ENCODE measurements at places on chromosomes 3 and 15.

DNA sequence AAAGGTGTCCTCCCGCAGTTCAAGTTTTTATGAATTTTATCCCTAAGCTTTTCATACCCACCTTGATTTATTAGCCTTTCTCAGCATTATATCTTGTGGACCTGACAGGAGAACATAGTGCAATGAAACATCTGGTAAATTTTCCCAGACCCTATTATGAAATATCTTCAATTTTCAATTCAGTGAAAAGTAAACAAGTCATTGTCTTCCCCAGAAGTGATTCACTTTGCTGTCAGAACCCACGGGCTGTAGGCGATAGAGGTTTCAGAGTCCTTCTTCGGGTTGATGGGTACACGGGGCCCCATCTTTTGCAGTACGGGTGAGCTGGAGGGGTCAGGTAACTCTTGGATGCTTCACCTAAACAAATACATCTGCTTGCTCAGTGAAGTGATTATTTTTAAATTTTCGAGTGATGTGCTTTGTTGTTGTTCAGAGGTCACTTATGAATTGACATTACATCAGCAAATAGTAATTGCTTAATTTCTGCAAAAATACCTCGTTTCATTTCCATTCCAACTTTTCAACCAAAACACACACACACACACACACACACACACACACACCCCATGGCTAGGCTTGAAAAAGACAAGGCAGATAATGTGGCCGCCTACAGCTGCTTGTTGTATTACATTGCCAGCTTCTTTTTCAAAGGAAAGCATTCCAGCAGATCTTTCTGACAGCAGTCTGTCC is 102.9 kb downstream of the SEMA6D start:
- peak; percentile 50 for DNase-seq

- DNase-seq: no peak
These were observed 181.8 kb downstream of the RYR3 start for GRCh38 chr15:33492434-33493052.

GRCh38 chr15:52368402-52368801 is 72.8 kb upstream of the MYO5C start:
- no peak for DNase-seq

- DNase-seq: no peak
These were observed 28.5 kb upstream of the MYO5C start for GRCh38 chr15:52324109-52324508.

DNA sequence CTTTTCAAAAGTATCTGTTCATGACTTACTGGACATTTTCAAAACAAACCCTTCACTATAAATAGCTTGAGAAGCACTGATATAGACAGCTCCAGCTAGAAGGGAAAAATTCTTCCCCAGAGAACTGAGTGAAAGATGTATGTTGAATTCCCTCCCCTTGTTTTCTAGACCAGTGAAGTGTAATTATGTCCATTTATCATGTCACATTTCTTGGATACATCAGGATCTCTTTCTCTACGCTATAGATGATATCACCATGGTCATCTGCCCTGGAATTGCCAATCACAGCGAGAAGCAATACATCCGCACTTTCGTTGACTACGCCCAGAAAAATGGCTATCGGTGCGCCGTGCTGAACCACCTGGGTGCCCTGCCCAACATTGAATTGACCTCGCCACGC is 66.3 kb downstream of the RLBP1 start:
- DNase-seq: no peak

DNA sequence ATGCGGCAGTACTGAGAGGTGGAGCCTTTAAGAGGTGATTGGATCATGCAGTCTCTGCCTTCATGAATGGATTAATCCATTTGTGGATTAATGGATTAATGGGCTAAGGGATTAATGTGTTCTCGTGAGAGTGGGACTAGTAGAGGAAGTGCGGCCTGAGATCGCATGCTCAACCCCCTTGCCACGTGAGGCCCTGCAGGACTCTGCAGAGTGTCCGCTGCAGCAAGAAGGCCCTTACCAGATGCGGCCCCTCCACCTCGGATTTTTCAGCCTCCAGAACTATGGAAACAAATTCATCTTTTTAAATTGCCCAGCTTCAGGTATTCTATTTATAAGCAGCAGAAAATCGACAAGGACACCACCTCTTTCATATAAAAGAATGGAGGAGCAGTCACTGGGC is 148.8 kb downstream of the TPRA1 start:
- no peak for DNase-seq

DNA sequence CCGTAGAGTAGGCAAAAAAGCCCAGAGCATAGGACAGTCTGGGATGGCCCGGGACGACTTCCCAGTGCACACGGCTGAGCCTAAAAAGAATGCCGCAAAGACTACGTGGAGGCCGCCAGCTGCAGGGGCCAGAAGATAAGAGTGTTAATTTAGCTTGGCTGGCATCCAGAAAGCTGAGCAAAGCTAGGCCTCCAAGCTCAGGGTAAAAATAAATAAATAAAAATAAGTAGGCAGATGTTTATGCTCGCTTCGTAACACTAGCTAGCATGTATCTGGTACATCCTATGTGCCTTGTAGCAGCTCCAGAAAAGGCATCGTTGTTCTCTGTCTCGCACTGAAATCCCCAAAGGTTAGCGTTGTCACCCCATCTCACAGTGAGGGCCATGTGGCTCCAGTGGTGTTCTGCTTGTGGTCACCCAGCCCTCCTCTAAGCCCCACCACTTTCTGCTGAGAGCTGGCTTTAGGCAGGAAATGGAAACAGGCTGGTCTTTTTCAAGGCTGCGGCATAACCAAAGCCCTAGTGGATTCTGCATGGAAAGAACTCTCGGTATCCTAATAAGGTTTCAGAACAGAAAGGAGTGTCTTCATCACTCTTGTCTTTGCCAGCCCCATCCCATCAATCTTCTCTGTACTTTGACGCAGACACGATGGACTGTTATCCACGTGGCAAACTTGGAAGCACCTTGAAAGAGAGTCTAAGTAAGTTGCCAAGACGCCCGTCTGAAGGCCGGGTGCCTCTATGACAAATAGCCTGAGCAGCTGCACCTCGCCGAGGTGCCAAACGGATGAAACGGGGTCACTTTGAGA is 58.1 kb upstream of the MEF2A start:
- no peak for DNase-seq

GRCh38 chr3:59611649-59612443 is 562.0 kb upstream of the CFAP20DC start:
- DNase-seq: no peak

DNA sequence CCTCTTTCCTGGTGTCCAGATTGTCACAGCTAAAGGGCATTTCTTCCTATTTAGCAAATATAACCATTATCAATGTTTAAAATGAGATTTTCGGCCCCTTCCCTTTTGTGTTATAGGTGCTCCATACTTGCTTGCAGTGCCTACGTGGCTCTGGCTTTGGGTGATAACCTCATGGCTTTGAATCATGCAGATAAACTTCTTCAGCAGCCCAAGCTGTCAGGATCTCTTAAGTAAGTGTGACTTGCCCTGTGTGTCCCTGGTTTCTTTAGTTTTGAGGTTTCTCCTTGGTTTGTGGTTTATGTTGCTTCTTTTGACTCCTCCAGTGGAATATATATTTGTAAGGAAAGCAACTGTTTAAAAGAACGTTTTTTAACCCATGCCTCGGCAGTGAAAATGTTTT is 58.5 kb upstream of the TRIM71 start:
- no peak for DNase-seq

DNA sequence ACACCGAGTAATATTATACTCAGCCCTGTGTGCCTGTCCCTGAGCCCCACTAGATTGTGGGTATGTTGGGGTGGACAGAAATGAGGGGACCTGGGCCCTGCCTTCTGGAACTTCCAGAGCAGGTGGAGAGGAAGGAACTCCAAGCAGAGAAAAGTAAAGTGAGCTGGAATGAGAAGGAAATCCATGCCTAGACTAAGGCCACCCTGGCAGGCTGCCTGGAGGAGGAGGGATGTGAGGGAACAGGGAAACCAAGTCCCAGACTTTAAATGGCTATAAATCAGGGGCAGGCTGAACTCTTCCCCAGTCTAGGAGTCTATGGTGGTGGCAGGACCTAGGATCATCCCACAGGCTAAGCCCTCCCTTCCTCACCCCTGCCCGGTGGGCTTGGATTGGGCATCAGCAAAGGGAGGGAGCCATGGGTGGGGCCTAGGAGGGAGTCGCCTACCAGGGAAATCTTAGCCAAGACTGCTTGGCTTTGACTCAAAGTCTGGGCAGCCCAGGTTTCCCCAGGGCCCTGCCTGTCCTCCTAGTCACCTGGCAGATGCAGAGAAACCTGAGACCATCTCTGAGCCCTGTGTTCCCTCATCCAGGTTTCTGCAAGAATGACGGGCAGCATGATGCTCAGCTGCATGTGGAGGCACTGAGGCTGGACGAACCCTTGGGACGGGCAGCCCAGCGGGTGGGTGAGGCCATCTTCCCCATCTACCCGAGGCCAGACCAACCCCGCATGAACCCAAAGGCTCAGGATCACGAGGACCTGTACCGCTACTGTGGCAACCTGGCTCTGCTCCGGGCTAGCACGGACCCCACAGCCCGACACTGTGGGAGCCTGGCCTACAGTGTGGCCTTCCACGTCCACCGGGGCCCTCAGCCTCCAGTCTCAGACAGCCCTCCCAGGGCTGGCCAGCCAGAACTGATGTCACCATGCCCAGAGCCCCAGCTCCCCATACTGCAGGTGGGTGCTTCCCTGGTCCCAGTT is 15.6 kb upstream of the STRA6 start:
- no peak for DNase-seq

- DNase-seq: no peak
These were observed 225.1 kb downstream of the NTRK3 start for GRCh38 chr15:88031461-88031860.

GRCh38 chr3:127442506-127442905 is 148.0 kb downstream of the TPRA1 start:
- DNase-seq: no peak

GRCh38 chr3:144821583-144821982 is 850.0 kb downstream of the DIPK2A start:
- peak; percentile 85 for DNase-seq

GRCh38 chr15:73972984-73973682 is 19.0 kb downstream of the STOML1 start:
- peak; percentile 68 for DNase-seq

DNA sequence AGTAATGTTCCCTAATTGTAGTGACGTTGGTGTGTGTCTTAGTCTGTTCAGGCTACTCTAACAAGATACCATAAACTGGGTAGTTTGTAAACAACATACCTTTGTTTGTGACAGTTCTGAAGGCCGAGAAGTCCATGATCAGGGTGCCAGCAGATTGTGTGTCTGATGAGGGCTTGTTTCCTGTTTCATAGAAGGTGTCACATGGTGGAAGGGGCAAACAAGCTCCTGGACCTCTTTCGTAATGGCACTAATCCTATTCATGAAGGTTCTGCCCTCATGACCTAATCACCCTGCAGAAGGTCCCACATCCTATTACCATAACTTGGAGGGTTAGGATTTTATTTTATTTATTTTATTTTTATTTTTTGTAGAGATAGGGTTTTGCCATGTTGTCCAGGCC is 11.1 kb downstream of the ATXN7 start:
- no peak for DNase-seq

- DNase-seq: peak; percentile 38
These were observed 604 bp downstream of the CCPG1 start for GRCh38 chr15:55407498-55408011.

DNA sequence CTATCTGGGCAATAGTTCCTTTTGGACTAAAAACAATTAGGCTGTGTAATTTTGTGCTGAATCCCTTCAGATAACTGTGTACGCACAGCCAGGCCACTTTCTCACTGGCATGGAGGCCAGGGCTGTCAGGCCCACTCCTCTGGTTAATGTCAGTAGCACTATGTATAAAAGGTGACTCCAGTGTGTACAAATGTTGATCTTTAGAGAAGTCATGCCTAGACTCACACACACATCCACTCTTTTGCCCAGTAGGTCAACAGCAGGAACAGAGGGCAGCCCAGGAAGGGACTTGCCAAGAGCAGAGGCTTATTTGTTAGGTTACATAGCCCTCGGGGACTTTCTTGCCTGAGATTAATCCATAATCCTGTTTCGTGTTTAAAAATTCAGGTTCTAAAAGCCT is 416.6 kb upstream of the WNT5A start:
- no peak for DNase-seq

GRCh38 chr15:76058714-76059319 is 968 bp upstream of the TMEM266 start:
- no peak for DNase-seq

DNA sequence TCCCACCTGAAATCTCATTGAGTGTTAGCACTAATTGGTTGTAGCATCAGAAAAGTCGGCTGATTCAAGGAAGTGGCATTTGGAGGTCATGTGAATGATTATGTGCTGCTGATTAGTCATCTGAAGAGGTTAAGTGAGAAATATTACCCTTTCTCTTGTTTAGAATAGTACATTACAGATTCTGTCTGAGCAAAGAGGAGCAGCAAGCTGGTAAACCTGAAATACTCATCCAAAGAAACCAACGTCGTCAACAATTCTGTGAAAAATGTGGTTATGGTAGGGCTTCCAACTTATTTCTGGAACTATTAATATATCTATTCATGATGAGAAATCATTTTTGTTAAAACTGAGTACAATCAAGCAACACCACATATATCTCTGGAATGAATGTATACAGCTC is 1024.9 kb downstream of the TUSC7 start:
- DNase-seq: peak; percentile 38

GRCh38 chr3:114498539-114499370 is 204.9 kb downstream of the TIGIT start:
- DNase-seq: peak; percentile 35

- DNase-seq: no peak
These were observed 660 bp upstream of the RTF1 start for GRCh38 chr15:41416128-41416741.

- peak; percentile 89 for DNase-seq
These were observed 5.3 kb downstream of the IGF1R start for GRCh38 chr15:98653686-98654085.

GRCh38 chr15:28955993-28956421 is 70.2 kb downstream of the APBA2 start:
- no peak for DNase-seq

DNA sequence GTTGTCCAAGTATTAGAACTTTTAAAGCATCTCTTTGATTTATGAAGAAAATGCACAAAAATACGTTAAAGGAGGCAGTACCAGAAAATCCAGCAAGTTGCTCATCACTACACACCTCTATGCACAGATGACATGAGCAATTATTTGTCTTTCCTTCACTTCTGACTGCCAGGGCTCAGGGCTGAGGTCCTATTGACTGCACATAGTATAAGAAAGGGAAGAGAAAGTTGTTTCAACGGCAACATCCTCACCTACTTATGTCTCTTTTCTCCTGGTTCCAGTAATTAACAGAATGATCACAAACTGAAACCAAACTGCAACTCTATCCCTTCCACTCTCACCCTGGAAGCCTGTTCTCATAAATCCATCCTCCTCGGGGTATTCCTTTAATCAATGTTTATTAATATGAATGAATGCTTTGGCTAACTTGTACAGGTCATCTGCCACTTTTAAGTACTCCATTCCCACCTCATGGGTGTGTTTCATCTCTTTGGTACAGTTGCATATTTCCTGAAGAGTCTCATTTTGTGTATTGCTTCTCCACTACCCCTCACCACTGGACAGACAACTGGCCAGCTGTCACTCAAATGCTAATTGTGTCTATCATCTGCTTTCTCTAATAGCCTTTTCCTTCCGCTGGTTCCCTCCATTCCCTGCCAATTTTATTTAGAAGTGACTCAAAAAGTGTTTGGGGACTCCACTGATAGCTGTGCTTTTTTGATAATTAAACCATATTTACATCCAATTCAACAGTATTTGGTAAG is 34.5 kb downstream of the RAB27A start:
- DNase-seq: no peak
